ENCODE measurements at places on chromosomes 6 and 20.

GRCh38 chr6:43368259-43369160 lies 937 bp downstream of the ZNF318 start:
- no peak for DNase-seq

- peak; percentile 27 for DNase-seq
These were observed 33.0 kb downstream of the RRBP1 start for GRCh38 chr20:17648791-17649730.

- DNase-seq = no peak
These were observed 106.0 kb downstream of the ZNF217 start for GRCh38 chr20:53487461-53488200.

GRCh38 chr6:16654701-16655100 lies 106.6 kb downstream of the ATXN1 start:
- DNase-seq = no peak

- DNase-seq = no peak
These were observed 30.6 kb downstream of the ARID1B start for GRCh38 chr6:156807795-156808194.

- no peak for DNase-seq
These were observed 8.6 kb downstream of the IP6K3 start for GRCh38 chr6:33738153-33738552.

DNA sequence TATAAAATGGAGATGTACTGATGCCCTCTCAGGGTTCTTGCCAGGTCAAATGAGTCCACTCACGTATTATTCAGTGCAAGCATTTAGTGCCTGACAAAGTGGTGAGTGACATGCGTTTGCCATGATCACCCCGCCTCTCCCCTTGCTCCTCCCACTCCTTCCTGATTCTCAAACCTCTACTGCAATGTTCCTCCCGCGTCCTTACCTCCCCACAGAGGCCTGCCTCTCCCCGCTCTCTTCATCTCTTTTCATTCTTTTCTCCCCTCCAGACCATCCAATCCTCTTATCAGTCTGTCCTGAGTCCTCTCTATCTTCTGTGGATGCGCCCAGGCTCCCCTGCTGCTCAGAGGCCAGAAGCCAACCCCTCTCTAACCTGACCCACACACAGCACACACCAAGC lies 40.7 kb downstream of the KCNK5 start:
- no peak for DNase-seq

GRCh38 chr20:54112221-54112884 lies 42.0 kb upstream of the BCAS1 start:
- no peak for DNase-seq

DNA sequence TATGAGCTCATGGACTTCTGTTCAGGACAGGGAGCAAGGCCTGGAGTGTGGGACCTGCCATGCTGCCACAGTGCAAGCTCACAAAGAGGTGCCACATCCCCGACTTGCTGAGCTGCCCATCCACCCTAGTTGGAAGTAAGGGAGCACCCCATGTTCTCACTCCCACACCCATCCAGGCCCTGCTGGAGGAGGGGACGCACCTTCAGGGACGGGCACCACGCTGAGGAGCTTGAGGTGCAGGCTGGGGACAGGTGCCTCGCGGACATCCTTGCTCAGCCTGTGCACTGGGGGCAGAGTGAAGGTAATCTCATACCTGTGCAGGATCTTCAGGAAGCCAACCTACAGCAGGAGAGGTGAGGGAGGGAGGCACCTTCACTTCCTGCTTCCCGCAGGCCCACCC lies 12.3 kb downstream of the ADISSP start:
- no peak for DNase-seq

- no peak for DNase-seq
These were observed 665 bp downstream of the FASTKD5 start for GRCh38 chr20:3158968-3159431.

GRCh38 chr6:43800746-43801494 lies 30.9 kb downstream of the VEGFA start:
- DNase-seq = no peak

- no peak for DNase-seq
These were observed 11.5 kb downstream of the BPI start for GRCh38 chr20:38315290-38315966.

DNA sequence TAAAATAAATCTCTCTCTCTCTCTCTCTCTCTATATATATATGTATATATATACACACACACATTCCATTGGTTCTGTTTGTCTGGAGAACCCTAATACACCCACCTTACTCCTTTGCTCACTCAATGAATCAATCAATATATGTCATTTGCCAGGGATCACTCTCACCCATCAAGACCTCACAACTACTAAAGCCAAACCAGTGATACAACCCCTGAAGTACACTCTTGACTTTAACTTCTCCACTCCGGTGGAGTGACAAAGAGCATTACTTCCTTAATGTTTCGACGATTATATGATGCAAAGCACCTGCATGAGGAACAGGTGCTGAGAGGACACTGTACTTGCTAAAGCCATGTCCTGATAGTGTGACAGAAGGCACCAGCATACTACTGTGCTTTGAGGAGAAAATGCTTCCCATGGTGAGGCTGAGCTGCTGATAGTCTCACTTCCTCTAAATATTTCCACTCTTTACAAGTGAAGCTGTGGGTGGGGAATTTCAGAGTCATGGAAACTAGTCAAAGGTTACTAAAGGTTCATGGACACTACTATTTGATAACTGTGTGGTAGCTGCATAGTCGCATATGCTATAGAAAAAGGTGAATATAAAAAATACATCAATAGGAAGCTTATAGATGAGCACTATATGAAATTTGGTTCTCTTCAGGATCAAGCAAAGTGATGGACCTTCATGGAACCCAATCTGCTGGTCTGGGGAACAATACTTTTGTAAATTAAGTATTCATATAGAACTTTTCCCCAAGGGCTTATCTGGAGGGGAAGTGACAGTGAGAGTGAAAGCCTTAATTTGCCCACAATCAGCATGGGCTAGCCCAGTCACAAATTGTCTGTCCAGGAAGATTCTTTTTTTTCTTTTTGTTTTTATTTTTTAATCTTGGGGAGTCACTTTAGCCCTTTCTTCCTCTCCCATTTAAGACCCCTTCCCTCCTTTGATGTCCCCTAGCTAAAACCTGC lies 141.9 kb upstream of the NEDD9 start:
- no peak for DNase-seq

DNA sequence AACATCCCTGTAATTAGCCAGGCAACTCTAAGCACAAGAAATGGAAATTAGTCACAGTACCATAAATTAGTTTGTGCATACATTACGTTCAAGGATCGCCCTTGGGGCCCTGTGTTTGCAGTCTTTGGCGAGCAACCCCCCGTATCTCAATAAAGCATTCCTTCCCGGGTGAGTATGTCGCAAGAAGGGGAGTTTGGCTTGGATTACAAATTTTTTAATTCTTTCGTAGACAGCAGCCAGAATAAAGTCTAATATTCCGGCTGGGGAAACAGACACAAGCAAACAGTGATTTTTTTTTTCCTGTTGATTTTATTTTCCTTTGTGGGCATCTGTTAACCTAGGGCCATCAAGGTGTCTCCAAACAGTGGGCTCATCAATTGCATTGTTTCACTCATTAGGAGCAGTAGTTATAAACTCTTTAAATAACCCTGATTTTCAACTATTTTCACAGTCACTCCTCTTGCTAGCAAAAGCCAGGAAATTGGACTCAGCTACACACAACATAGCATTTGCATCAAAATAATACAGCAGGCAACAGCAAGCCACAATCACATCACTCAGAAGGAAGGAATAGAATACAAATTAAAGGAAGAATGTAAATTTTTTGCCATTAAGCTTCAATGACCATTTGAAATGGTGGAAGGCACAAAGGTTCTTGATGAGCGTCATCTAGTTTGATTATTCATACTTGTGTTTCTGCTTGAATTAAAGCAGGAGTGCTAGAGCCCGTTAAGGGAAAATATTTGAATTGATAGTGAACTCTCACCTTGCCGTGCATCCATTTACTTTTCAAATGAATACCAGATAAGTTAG lies 85.3 kb downstream of the LINC00237 start:
- no peak for DNase-seq

DNA sequence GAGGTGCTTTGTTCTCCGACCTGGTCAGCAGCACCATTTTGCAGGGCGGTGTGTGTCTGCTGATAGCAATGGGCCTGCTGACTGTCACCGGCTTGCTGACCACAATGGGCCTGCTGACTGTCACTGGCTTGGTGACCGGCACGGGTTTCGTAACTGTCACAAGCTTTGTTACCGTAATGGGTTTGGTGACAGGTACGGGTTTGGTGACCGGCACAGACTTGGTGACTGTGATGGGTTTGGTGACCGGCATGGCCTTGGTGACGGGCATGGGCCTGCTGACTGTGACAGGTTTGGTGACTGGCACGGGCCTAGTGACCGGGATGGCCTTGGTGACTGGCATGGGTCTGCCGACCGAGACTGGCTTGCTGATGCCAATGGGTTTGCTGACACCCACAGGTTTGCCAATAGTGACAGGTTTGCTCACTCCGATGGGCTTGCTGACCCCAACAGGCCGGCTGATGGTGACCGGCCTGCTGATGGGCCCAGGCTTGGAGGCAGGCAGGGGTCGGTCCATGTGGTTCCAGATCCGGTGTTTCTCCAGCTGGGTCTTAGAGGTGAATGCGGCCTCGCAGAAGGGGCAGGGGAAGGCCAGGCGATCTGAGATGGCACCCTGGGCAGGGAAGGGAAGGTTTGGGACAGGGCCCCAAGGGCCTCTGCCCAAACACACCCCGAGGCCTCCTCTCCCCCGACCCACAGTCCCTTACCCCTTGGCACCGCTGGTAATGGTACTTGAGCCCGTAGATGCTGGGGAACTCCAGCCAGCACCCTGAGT lies 3.4 kb downstream of the ZNF512B start:
- DNase-seq = no peak

- DNase-seq = no peak
These were observed 19.5 kb upstream of the SLC22A16 start for GRCh38 chr6:110495949-110496348.

GRCh38 chr6:17842934-17843821 lies 136.5 kb upstream of the NUP153 start:
- no peak for DNase-seq

- DNase-seq = no peak
These were observed 51.7 kb downstream of the PCNA start for GRCh38 chr20:5067877-5068645.

- DNase-seq = peak; percentile 44
These were observed 1.6 kb upstream of the ATXN1 start for GRCh38 chr6:16762550-16763477.

- DNase-seq = no peak
These were observed 808.4 kb upstream of the CITED2 start for GRCh38 chr6:140182821-140183220.

- DNase-seq = no peak
These were observed 1.5 kb downstream of the MTHFD1L start for GRCh38 chr6:150866991-150867501.

DNA sequence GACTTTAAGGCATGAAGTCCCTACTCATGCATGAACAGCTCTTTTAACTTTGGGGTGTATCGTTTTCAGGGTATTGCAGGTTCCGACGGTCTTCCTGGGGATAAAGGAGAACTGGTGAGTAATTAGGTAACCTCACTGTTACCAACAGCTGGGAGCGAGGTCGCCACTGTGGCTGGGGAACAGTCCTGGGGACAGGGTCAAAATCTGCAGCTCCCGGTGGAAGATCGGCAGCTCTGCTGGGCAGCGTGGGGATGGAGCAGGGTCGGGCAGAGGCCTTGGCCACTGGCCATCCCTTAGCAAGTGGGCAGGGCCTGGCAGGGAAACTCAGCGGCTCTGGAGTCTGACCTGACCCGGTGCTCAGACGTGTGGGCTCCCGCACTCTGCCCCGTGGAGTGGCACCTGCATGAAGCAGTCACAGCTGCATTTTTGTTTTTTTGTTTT lies 16.1 kb downstream of the COL9A3 start:
- no peak for DNase-seq

- no peak for DNase-seq
These were observed 139.8 kb downstream of the DTNBP1 start for GRCh38 chr6:15522856-15523529.

GRCh38 chr6:28953039-28953584 lies 29.3 kb upstream of the TRIM27 start:
- peak; percentile 27 for DNase-seq

DNA sequence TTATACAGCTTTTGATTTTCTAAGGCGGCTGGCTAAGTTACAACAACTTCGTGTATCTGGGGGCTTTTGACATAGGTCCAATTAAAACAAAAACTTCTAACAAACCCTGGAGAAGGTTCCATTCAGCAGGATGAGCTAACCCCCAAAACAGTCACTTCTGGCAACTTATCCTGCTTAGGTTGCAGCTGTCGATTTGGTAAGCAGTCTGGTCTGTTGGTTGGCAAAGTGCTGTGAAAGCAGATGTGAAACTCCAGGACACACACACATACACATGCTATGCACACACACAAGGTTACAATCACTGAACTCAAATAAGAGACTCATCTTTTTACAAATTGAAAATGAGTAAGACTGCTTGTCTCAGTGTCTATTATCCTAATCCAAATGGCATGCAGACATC lies 119.0 kb upstream of the STMND1 start:
- no peak for DNase-seq

DNA sequence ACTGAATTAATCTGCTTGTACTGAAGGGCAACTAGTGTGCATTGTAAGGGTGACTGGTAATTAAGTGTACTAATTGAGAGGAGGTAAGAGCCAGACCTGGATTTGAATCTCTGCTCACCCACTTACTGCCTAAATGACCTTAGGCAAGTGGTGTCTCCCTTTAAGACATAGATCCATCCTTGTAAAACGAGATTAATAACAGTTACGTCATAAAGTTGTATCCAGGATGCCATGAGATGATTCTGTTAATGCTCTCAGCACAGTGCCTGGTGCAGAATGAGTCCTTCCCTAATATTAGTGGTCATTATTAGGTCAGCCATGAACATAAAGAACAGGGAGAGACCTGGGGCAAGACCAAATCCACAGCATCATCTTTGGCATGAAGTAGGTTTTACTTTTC lies 470.1 kb downstream of the MAFB start:
- DNase-seq = no peak

DNA sequence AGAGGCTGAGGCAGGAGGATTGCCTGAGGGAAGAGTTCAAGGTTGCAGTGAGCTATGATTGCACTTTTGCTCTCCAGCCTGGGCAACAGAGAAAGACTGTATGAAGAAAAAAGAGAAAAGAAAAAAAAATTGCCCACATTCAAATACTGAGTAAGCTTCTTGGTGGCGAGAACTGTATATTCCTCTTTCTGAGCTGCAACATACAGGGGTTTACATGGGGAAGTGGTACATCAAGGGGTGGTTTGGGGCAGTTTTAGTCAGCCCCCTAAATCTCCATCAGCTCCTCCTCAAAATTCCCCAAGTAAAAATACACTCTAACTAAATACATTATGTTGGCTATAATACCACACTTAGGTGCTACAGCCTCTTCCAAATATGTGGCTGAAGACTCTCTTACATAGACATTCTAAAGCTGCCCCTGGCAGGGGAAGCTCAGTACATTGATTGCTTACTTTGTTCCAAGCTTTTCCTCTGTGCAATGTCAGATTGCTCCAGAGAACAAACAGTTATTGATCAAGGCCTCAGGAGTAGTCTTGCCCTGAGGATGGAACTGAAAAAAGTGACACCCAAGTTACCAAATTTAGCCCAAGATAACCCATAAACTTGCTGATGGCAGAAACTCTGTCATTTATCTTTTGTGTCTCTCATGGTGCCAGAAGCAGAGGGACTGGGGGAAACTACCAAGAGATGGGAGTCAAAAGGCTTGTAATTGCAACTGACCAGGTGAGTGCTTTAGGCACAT lies 107.4 kb upstream of the RIPOR2 start:
- no peak for DNase-seq

Measured in activated gamma-delta T cell treated with Interleukin-2 at 50 U/mL for 16 hours (primary cell).